ENCODE measurements at places on chromosomes 4 and X.

DNA sequence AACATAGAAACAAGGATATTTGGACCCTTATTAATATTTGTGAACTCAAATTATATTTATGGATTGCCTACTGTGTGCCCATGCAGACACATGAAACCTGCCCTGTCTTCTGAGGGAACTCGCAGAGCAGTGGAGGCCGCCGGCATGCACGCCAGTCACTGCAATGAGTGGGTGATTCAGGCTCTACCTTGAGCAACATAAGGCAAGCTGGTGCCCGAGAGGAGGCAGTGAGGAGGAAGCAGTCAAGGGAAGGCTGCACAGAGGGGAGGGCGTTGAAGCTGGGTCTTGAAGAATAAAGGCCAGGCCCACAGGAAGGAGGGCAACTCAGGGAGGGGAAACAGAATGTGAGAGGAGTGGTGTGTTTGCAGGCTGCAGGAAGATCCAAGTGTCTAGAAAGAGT, 52.8 kb downstream of the PPEF2 start:
- no peak for DNase-seq

GRCh38 chrX:119775517-119776238, 15.8 kb downstream of the RPL39 start:
- no peak for DNase-seq

DNA sequence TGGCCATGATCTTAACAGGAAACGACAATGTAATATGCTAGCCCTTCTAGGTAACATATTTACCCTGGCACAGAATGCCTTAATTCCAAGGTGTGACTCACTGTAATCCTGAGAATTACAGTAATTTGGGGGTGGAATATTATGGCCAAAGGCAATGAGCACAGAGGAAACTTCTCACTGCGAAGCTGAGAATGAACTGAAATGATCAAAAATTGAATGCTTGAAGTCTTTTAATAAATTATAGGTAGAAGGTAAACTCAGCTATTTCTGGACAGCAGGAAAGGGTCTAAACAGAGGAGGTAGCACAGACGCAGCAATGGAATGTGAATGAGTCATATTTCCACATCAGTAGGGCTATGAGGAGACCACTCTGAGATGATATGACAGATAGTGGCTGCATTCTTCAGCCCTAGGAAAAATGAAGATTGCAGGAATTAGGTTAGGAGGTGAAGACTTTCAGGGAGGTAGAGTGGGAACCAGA, 312.6 kb downstream of the PACRGL start:
- no peak for DNase-seq

- no peak for DNase-seq
Observed at GRCh38 chrX:155577682-155578081, 35.1 kb downstream of the TMLHE start.

GRCh38 chr4:144557404-144557803, 88.6 kb upstream of the HHIP start:
- DNase-seq: no peak

DNA sequence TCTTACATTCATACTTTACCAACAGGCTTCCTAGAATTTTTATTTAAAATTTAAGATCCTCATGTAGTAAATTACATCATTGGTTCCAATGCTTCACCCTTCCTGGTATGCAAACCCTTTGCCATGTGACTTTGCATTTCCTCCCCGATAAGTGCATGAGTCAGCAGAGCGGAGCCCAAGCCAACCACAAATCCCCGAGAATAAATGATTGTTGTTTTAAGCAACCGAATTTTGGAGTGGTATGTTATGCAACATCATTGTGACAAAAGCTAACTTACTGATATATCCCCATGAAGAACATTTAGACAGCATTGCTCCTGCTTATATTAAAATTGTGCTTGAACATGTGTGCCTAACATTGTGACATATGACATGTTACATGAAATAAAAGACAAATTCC, 199.4 kb upstream of the DDX53 start:
- DNase-seq: no peak

DNA sequence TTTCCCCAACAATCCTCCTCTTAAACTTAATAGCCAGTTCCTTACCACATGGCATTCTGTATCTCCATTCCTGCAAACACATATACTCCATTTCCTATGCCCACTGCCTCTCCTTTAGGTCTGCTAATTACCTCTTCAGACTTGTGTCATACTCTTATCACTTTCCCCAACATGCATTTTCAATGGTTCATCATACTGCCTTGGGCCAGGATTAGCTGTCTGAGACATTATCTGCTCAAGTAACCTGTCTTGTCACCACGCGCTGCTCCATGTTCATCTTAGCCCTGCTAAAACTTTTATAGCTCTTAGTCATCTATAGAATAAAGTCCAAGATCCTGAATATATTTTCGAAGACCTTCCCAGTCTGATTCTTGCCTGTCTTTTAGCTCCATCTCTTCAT, 224.1 kb upstream of the GK2 start:
- DNase-seq: no peak

GRCh38 chr4:120304801-120305200, 238.2 kb upstream of the MAD2L1 start:
- no peak for DNase-seq

- no peak for DNase-seq
Observed at GRCh38 chr4:1354136-1354982, 7.4 kb downstream of the UVSSA start.

DNA sequence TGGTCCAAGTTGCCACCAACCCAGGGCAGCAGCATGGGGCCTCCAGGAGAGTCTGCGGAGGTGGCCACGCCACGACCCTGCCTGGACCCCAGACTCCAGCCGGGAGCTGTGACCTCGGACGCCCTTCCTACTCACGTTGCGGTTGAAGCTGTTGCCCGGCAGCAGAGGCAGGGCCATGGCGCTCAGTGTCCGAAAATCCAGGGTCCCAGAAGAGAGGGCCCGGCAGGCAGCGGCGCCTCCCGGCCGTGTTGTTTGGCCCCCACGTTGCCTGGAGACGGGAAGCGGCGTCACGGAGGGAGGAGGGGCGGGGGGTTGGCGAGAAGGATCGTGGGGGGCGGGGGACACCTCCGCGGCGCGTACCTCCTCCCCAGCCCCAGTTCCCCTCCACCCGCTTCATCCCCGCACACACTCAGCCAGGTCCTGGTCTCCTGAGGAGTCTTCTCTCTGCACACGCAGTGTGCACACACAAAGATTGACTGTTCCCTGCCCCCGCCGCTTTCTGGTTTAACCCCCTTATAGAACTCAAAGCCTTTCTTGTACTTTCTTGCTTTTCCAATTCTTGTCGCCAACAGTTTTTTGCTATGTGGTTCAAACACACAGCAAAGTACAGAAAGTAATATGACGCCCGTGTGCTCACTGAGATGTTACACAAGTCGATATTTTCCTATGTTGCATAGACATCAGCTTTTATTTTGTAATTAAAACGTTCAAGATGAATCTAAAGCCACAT, at the start of gene EFHC2:
EFHC2 (minus strand) TSS at position 261 of the 730 bp plus-strand sequence; CDS start at position 177, 84 bp downstream.
- peak; percentile 6 for DNase-seq

- no peak for DNase-seq
Observed at GRCh38 chr4:821631-822030, 4.3 kb downstream of the CPLX1 start.

DNA sequence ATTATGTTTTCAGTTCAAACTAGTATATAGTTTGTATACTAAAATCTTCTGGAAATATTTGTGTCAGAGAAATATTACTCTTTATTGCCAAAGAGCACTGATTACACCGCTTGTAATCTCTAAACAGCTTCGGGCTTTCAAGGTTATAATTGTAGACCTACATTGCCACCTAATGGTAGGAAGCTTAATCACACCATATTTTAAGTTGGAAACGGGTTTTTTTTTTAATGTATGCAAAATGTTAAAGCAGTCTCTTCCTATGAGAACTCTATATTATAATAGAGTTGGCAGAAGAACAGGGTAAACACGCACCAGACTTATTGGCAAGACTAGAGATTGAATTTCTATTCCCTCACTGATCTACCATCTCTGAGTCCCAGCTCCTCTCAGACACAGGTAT, 19.5 kb upstream of the NFXL1 start:
- DNase-seq: no peak

- DNase-seq: peak; percentile 45
Observed at GRCh38 chr4:74364652-74365491, at the start of gene EREG. Gene EREG, plus strand, starts transcription at chr4:74365145. Its CDS starts 164 bp downstream, at chr4:74365309.

GRCh38 chr4:31787701-31788100, 1067.5 kb downstream of the PCDH7 start:
- no peak for DNase-seq

DNA sequence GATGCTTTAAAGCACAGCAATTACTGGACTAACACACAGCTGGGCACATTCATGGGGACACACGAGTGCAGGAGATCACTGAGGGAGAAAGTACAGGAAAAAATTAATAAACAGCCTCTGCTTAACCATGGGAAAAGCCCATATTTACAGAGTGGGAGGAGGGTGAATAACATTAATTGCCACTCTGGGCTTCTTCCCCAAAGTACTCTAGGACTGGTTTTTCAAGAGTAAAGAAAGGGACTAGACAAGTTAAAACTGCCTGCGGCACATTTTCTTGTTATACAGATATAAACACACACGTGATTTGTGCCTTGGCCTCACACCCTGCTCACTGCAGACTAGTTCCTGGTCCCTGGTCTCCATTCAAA, 179.7 kb upstream of the TET2 start:
- DNase-seq: no peak

- DNase-seq: no peak
Observed at GRCh38 chr4:38279650-38280322, 319.6 kb downstream of the PTTG2 start.

- DNase-seq: no peak
Observed at GRCh38 chr4:48194971-48195370, 60.9 kb upstream of the TXK start.

DNA sequence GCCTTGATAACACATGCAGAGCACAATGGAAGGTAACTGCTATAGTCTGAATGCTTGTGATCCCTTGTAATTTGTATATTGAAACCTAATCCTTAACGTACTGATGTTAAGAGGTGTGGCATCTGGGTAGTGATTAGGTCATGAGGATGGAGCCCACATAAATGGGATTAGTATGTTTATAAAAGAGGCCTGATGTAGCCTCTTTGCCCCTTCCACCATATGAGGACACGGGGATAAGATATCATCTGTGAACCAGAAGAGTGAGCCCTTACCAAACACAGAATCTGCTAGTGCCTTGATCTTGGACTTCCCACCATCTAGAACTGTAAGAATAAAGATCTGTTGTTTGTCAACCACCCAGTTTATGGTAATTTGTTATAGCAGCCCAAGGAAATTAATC, 1074.2 kb upstream of the INTU start:
- DNase-seq: no peak

DNA sequence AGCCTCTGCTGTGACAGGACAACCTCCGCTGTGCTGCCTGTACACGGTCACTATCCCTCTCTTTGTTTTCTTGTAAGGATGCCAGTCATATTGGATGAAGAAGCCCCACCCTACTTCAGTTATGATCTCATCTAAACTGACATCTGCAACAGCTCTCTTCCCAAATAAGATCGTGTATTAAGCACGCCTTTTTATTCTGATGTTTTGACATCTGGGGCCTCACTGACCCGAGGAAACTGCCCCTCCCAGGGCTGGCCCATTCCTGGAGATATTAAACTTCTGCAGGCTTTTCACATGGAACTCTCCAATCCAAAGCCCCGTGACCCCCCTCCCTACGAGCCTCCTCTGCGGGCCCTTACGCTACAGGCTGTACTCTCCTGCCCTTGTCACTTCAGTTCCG, 232.0 kb downstream of the ARHGAP10 start:
- no peak for DNase-seq

GRCh38 chrX:120564925-120565324, 4.2 kb upstream of the CUL4B start:
- no peak for DNase-seq

GRCh38 chr4:87901422-87901992, 68.7 kb downstream of the MEPE start:
- no peak for DNase-seq

- DNase-seq: no peak
Observed at GRCh38 chr4:1307951-1308735, 18.5 kb downstream of the MAEA start.

- no peak for DNase-seq
Observed at GRCh38 chrX:78747971-78748370, 451 bp downstream of the LPAR4 start.

DNA sequence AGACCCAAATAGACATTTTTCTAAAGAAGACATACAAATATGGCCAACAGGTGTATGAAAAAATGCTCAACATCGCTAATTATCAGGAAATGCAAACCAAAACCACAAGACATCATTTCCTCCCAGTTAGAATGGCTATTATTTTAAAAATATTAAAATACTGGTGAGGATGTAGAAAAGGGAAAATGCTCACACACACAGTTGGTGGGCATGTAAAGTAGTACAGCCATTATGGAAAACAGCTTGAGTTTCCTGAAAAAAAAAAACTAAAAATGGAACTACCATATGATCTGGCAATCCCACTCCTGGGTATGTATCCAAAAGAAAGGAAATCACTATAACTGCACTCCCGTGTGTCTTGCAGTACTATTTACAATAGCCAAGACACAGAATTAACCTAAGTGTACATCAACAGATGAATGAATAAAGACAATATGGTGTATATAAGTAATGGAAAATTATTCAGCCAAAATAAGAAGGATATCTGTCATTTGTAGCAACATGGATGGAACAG, 128.9 kb upstream of the DKK2 start:
- DNase-seq: no peak

DNA sequence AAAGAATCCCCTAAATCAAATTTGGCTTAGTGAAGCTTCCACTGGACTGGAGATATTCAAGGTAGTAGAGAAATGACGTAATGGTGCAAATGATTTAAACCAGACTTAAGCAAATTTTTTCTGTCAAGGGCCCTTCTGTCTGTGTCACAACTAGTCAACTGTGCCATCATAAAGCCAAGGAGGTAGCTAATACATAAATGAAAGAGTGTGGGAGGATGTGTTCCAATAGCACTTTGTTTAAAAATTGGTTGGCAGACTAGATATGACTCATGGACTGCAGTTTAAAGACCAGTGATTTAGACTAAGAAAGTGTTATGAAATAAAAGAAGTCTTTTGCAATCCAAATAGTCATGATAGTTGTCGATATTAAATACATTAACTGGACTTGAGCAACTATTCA, 24.3 kb upstream of the TEX13C start:
- no peak for DNase-seq

DNA sequence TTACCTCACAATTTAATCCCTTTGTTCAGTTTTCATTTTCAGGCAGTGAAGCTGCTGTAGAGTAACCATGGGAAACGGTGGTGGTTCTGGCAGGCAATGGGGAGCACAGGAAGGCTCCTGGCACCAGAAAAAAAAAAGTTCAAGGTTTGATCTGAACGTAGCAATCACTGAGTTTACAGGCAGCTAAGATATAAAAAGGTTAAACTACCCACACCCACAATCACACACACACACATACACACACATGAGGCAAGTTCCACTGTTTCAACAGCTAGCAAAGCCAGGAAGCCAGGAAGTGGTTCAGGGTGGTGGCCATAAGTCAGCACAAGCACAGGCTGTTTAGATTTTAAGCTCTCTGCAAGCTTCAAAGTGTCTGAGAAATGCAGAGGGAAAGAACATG, at the start of gene SULT1B1:
SULT1B1 (minus strand) TSS at position 166 of the 400 bp plus-strand sequence. CDS start 5,403 bp downstream, outside the sequence.
- DNase-seq: no peak

DNA sequence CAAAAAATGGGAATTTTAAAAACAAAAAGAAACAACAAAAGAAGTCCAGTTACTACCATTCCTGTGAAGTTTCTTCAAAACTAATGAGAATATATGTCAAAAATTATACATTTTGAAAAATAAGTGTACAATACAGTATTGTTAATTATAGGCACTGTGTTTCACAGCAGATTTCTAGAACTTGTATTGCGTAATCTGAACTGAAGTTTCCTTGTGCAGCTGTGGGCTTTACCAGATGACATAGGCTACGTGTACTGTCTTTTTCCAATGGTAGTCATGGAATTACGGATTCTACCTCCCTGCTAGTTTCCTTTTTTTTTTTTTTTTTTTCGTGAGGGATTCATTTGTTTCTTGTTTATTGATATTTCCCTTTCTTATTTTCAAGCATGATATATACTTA, 113.8 kb upstream of the GABRA2 start:
- no peak for DNase-seq

All from neural crest cell (in vitro differentiated cells).